ENCODE measurements at places on chromosomes 2 and 18. TPM values are rescaled to one million over a fixed set of nuclear protein-coding genes. Genes with fewer than 3 reads are reported as not detected.

FOXD4L1 gene
- not detected for total RNA-seq

GALNT5 gene
- 0.06 TPM for total RNA-seq

SLC25A12 gene
- total RNA-seq: 27.3 TPM

FAM161A gene
- total RNA-seq: 1.9 TPM

SCYGR4 gene
- total RNA-seq: not detected

EMX1 gene
- total RNA-seq: 0.38 TPM

- no peak for DNase-seq
These were observed 165.4 kb downstream of the FIGN start for GRCh38 chr2:163570391-163570790.

DNA sequence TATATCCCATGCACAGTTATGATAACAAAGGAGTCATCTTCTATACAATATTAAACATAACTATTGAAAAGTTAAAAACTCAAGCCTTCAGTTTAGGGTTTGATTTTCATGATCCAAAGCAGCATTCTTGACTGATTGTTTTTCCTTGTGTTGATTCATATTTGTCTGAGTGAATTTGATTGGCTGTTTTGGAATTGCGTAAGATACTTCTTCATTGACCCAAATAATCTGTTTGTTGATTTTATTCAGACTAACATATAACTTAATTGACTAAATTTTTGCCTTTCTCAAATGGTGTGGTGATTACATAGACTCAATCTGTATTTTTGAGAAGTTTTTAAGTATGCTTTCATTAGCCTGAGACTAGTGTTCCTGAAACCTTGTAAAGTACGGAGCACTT is 305.7 kb upstream of the TNP1 start:
- no peak for DNase-seq

DNA sequence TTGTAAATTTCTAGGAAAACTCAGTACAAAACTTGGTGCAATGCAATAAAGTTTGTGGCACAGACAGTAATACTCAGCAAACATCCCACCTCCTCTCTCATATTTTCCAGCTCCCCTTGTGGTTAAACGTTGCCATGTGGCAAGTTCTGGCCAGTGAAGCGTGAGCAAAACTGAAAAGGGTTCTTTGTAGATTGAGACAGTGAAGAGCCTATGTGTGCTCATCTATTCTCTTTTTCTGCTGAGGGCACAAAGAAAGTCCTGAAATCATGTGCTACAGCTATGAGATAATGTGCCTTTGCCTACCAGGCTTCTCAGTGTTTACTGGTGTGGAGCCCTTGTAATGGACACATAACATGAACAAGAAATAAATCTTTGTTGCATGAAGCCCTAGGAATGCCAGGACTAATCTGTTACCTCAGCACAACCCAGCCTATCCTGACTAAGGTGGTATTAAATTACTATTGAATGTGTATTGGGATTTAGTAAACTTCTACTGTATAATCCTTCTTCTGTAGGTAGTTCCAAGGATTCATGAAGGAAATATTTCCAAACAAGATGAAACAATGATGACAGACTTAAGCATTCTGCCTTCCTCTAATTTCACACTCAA is 13.0 kb upstream of the TYMS start:
- DNase-seq: no peak

GRCh38 chr2:39159283-39159682 is 38.4 kb upstream of the SOS1 start:
- no peak for DNase-seq

DNA sequence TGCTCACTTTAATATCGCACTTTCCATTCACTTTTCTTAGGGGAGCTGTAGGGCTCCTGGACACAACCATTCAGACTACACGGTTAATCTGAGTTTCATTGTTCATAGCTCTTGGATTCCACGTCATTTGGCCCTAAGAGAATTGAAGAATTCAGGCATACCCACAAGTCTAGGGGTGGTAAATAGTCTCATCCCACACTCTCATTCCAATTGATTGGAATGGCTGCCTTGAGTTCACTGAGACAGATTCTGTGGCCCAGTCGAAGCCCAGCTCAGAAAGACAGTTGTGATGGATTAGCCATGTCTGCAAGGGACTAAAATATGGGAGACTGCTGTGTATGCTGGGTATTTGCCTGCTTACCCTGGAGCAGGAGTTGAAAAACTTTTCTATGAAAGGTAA is 124.6 kb downstream of the TFCP2L1 start:
- no peak for DNase-seq

- no peak for DNase-seq
These were observed 14.8 kb downstream of the MBD2 start for GRCh38 chr18:54209471-54210180.

DNA sequence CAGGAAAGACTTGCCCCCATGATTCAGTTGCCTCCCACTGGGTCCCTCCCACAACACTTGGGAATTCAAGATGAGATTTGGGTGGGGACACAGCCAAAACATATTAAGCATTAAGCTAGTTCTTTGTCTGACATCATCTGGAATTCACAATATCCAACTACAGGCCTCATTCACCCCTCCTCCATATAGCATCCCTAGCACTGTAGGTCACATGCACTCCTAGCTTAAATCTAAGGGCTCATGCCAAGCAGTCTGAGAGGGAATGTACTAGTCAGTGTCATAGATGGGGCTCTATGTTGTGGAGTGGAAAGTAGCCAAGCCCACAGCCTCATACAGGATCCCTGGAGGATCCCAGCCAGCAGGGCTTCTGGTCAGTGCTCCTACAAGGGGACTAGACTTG is 92.1 kb downstream of the IRS1 start:
- DNase-seq: no peak

DNA sequence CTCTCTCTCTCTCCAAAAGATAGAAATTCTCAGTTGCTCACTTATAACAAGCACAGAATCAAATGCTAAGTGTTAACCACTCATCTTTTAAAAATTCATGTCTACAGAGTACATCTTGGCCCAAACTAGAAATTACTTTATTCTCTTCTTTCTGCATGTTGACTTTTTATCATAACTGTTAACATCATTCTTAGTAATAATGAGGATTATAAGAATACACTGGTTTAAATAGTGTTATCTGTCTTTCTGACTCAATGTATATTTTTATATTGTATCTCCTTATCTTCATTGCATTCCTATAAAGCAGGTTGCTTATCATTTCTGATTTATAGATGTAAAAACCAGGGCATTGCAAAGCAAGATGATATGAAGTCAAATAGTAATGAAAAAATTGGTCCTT is 17.8 kb upstream of the KLF7 start:
- no peak for DNase-seq

DNA sequence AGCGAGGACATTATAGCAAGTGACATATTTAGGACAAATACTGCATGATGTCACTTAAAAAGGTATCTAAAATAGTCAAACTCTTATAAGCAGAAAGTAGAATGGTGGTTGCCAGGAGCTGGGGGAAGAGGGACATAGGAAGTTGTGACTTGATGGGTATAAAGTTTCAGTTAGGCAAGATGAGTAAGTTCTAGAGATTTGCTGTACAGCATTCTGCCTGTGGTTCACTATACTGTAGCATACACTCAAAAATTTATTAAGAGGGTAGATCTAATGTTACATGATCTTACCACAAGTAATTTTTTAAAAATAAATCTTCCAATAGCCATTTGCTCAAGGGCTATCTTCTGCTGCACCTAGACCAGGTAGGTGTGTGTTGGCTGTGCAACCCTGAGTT is 78.1 kb upstream of the NPAS2 start:
- no peak for DNase-seq

DNA sequence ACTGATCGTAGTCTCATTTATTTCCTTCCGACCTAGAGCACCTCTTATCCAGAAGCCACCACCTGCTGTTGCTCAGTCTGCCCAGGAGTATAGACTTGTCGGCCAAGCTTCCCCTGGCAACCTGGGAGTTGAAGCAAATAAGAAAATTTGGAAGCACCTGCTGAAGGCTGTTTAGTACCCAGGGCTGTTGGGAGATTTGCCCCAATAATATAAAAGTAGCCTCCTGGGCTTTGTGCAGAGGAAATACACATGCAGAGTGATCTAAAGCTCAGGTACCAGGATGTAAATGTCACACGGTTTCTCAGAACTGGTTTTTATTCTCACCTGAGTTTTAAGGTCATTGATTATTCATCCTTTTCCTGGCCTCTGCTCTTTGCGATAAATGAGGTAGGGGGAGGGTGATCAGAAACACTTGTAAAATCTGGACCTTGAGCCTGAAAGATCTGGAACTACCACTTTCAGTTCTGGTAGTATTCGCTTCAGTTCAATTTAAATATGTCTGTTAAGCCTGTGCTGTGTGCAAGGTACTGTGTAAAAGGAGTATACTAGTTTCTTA is 789 bp upstream of the COX7A2L start:
- DNase-seq: no peak

DNA sequence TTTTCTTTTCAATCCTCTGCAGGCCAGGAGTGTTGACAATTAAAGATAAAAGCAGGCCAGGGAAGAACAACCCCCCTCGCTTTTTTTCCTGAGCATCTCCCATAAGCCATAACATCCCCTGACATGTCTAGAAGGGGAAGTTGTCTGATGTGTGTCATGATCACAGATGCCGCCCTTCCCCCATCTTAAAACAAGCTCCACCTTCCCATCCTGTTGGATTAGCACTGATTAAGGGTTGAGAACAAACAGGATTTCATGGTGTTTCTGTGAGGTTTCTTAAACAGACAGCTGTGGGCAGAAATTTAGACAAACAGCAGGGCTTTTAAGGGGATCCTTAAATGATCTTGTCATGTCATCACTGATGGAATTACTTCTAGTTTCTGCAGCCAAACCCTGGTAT is 59.4 kb upstream of the UPP2 start:
- no peak for DNase-seq

DNA sequence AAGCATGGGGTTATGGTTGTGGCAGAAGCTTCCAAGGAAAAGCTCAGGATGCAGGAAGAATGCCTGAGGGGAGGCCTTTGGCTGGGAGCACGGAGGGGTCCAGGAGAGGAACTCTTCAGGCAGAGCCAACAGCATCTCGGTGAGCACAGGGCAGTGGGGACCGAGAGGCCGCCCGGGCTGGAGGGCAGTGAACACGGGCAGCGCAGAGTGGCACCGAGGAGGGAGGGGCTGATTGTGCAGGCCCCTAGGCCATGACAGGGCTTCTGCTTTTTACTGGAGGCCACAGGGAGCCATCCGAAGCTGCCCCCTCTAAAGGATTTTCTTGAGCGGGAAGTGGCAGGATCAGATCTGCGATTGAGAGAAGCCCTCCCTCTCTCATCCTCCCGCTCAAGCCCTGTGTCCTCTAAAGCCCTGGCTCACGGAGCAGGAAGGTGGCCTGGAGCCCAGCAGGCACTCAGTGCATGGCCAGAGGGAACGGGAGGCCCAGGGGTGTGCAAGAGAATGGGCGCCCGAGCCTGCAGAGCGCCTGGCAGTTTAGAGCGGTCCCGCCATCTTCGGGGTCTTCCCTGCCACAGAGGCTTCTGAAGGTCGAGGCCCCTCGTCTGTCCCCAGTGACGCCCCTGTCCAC is 110.0 kb upstream of the STON1 start:
- DNase-seq: no peak

DNA sequence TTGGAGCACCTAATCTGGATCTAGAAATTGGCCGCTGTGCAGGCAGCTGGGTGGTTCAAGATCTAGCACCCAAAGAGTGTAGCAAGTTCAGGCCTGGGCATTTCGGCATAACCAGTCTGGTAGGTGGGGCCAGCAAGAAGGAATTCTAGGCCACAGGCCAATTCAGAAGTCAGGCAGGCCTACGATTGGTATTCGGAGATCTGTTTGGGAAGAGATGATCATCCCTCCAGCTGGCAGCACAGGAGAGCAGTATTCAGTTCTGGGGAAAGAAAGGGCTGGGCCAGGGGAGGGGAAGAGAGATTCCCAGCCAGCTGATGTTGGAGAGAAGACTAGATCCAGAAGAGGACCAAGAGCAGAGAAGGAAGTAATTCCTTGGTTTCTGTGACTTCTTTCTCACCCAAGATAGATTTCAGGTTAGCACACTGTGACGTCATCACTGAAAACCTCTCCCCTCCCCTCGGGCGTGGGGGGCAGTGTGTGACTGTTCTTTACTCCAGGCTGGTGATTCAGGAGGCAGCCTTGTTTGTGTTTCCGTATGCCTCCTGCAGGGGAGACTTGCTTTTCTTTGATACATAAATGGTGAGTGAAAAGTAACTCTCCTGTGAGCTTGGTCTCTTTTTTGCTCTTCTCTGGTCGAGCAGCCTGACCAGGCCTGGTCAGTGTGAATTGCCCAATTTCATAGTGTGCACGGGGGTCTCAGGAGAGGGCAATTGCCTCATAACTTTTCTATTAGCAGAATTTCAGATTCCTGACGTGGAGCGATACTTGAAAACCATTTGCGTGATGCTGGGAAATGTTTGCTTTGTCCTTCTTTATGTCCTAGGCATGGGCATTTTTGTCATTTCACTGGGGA is 61.1 kb downstream of the MEIS1 start:
- peak; percentile 53 for DNase-seq

DNA sequence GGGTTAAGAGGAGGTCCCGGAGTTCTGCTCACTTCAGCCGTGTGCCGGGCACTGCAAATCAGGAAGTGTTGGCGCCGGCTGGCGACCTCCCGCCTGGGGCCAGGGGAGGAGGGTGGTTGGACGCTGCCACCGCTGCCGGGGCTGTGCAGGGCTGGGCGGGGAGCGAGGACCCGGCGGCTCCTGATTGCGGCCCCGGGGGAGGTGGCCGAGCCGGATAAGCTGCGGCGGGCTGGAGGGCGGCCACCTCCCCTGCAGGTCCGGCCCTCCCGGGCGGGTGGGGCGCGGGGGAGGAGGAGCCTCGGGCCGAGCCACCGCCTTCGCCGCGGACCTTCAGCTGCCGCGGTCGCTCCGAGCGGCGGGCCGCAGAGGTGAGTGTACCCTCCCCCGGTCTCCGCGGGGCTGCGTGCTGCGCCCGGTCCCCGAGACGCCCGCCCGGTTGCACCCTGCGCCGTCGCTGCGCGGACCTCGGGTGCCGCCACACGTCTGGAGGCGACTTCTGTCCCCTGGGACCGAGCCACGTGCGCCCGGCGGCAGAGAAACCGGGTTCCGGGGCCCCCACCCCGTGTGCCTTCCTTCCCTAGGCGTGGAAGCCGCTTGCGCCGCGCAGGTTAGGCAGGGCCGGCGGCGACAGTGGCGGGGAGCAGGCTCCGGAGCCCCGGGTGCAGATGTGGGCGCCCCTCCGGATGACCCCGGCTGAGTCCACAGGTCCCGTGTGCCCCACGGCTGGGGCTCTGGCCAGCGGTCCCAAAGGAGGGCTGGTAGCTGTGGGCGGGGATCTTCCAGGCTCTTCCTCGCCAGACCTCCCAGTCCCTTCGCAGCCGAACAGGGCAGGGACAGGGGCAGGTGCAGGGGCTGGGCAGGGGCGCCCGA is at the start of gene STEAP3:
Gene STEAP3, plus strand, starts transcription at position 314 of the 870 bp plus-strand sequence. CDS start 7,179 bp downstream, outside the sequence.
- DNase-seq: no peak

- no peak for DNase-seq
These were observed 176.0 kb downstream of the MGAT5 start for GRCh38 chr2:134429886-134430285.

All from omental fat pad (tissue), 4 donors.